Adrenal gland (tissue), 19 donors: ENCODE measurements at places on chromosomes 13 and 19. TPM values are rescaled to one million over a fixed set of nuclear protein-coding genes. Genes with fewer than 3 reads are reported as not detected.

PDX1 gene
- polyA plus RNA-seq, result not detected

- H3K27ac ChIP-seq, result no peak overlapping the region
- H3K4me1 ChIP-seq, result peaks cover 13% of the 10 kb centered on the region
- peaks cover 31% of the 10 kb centered on the region for H3K36me3 ChIP-seq
- no peaks in the 10 kb centered on the region for H3K27me3 ChIP-seq
These were observed 7.1 kb downstream of the CD37 start for GRCh38 chr19:49342291-49342721.

- H3K4me3 ChIP-seq, result no peak overlapping the region
- no peak overlapping the region for H3K27ac ChIP-seq
- H3K36me3 ChIP-seq, result no peaks in the 10 kb centered on the region
These were observed 354.4 kb upstream of the DACH1 start for GRCh38 chr13:72221276-72221962.

PRTN3 gene
- polyA plus RNA-seq, result not detected

- H3K4me3 ChIP-seq, result no peak overlapping the region
- no peaks in the 10 kb centered on the region for H3K27me3 ChIP-seq
- DNase-seq, result no peak
- H3K36me3 ChIP-seq, result no peaks in the 10 kb centered on the region
- H3K27ac ChIP-seq, result no peak overlapping the region
These were observed 7.7 kb downstream of the TUBGCP3 start for GRCh38 chr13:112580211-112580610.

DNA sequence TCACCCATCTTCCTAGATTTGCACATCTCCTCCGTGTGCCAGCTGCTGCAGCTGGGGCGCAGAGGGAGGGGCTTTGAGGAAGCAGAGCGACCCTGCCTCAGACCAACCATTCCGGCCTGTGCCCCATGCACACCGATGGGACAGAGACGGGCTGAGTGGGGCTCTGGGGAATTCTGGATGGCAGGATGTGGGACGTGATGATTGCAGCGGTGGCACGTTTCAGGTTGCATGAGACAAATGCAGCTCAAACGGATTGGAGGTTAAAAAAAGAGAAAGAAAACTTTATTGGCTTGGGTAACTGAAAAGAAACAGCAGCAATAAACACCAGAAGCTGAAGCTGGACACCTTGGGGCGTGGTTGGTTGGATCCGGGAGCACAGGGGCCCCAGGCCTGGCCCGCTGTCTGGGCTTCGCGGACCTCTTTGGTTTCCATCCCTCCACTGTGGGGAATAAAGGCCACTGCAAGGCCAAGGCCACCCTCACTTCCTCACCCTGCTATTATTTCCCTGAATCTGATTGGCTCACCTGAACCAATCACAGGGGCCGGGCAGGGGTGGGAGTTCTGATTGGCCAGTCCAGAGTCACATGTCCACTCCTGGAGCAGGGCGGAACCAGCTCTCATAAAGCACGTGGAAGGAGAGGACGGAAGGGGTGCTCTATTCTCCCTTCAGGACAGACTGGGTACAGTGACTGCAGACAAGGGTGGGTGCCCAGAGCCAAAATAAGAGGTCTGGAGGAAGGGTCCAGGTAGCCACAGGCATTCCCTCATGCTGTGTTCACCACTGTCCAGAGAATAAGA lies 6.1 kb upstream of the ZNF787 start:
- no peak overlapping the region for H3K27ac ChIP-seq
- H3K36me3 ChIP-seq, result no peaks in the 10 kb centered on the region
- no peaks in the 10 kb centered on the region for H3K27me3 ChIP-seq

- no peak for DNase-seq
- no peak overlapping the region for H3K4me3 ChIP-seq
- H3K36me3 ChIP-seq, result no peaks in the 10 kb centered on the region
- no peak overlapping the region for H3K27ac ChIP-seq
These were observed 1.2 kb downstream of the GNG14 start for GRCh38 chr19:12689012-12689411.

DNA sequence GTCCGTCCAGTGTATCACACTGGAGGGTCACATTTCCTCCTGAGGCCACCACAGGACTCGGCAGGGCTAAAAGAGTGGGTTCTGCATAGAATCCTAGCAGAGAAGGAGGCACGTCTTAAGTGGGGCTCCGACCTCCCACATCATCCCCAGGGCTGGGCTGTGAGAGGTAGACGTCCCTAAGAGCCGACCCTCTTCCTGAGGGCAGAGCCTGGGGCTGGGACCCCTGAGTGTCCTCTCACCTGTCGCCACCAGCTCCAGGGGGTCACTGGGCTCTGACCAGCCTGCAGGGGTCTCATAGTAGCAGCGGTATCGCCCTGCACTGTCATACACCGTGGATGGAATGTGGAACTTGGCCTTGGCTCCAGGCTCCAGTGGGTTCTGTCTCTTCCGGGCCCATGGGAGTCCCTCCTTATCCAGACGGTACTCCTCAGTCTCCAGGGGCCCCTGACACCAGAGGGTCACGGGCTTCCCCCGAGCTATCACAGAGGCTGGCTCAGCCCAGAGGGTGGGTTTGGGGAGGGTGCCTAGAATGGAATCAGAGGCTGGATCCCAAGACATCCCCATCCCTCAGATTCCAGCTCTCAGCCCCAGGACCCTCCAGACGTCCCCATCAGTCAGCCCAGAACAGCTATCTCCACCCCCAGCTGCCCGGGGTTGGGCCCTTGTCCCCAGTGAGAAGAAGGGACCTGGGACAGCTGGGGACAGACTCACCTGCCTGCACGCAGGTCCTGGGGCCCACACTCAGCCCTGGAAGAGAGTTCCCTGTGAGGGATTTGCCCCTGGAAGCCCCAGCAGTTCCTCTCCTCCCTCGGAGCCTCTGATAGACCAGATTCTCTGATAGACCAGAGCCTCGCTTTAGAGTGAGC lies 590 bp downstream of the LILRB5 start:
- H3K4me3 ChIP-seq, result no peak overlapping the region
- peak overlapping the region; percentile 65 for H3K27ac ChIP-seq
- no peaks in the 10 kb centered on the region for H3K27me3 ChIP-seq
- H3K36me3 ChIP-seq, result no peaks in the 10 kb centered on the region
- peaks cover 7% of the 10 kb centered on the region for H3K4me1 ChIP-seq

DNA sequence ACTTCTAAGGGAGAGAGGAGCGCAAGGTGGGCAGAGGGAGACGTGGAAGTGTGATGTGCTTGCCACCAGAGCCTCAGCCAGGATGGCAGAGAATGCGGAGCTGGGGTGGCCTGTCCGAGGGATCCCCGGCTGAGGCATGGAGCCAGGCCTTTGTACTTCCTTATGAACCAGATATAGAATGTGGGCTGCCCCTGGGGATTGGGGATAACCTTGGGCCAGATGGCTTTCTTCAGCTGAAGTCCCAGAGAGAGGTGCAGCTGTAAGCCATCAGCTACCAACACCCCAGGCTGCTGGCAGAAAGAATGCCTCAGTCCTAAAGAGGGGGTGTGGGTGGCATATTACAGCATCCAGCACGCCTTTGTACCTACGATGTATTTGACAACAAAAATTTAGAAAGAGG lies 25.5 kb upstream of the FBXO17 start:
- H3K27me3 ChIP-seq, result no peaks in the 10 kb centered on the region
- H3K36me3 ChIP-seq, result no peaks in the 10 kb centered on the region
- H3K4me3 ChIP-seq, result no peak overlapping the region
- no peak for DNase-seq
